ENCODE measurements at places on chromosomes 12 and 14. TPM values are rescaled to one million over a fixed set of nuclear protein-coding genes. Genes with fewer than 3 reads are reported as not detected.

The FKBP3 gene
- 121 TPM for total RNA-seq

- H3K36me3 ChIP-seq = no peaks in the 10 kb centered on the region
- H3K4me1 ChIP-seq = peaks cover 8% of the 10 kb centered on the region
- no peak overlapping the region for H3K27ac ChIP-seq
- no peak overlapping the region for H3K4me3 ChIP-seq
Observed at GRCh38 chr14:24947131-24947530, 102.8 kb downstream of the STXBP6 start.

GRCh38 chr12:47891356-47891755, 13.4 kb downstream of the VDR start:
- peaks cover 24% of the 10 kb centered on the region for H3K27me3 ChIP-seq
- no peak for DNase-seq
- H3K4me3 ChIP-seq = no peak overlapping the region
- no peaks in the 10 kb centered on the region for H3K36me3 ChIP-seq
- peaks cover 2% of the 10 kb centered on the region for H3K4me1 ChIP-seq

GRCh38 chr14:31251028-31251958, 43.7 kb upstream of the HECTD1 start:
- H3K36me3 ChIP-seq = no peaks in the 10 kb centered on the region
- no peak overlapping the region for H3K4me3 ChIP-seq
- no peaks in the 10 kb centered on the region for H3K4me1 ChIP-seq
- no peaks in the 10 kb centered on the region for H3K27me3 ChIP-seq
- DNase-seq = no peak

DNA sequence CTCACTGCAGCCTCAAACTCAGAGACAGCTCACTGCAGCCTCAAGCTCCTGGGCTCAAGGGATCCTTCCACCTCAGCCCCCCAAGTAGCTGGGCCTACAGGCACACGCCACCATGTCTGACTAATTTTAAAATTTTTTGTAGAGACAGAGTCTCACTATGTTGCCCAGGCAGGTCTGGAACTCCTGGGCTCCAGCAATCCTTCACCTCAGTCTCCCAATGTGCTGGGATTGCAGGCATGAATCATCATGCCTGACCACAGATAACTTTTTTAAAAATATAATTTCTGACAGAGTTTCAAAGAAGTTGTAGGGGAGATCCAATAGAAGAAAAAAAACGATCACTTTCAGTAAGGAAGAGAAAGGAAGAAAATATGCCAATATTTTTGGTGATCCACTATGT, 189.7 kb upstream of the CDKN3 start:
- no peaks in the 10 kb centered on the region for H3K36me3 ChIP-seq
- H3K4me3 ChIP-seq = no peak overlapping the region
- no peak overlapping the region for H3K27ac ChIP-seq
- no peaks in the 10 kb centered on the region for H3K4me1 ChIP-seq
- no peak for DNase-seq

DNA sequence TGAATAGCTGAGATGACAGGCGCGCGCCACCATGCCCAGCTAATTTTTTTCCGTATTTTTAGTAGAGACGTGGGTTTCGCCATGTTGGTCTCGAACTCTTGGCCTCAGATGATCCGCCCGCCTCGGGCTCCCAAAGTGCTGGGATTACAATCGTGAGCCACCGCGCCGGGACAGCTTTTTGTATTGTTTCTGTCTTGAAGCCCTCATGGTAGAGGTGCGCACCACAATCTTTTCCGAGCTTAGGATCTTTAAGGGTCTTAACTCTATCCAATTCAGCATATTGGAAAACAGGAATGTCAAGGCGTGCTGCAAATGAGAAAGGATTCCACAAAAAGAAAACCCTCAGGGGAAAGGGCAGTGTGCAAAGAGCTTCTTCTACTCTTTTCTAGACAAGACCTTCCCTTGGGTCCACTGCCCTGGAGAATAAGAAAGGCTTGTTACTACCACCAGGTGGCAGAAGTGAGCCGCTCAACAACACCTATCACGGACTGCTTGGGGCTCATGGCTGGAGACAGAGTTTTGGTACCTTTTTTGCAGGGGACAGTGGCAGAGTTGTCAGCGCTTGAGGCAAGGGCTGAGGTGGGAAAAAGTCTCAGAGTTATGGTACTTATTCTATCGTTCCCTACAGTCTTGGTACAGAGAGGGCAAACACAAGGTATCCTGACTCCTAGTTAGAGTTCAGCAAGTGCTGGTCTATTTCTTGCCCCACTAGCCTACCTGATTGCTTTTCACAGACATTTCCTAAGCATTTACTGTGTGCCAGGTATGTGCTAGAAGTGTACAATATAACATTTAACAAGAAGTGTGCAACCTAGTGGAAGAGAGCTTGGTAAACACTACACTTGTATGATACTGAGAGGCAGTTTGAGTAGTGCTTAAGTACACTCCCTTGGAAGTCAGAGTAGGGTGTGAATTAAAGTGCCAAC, 16.4 kb upstream of the SP7 start:
- H3K36me3 ChIP-seq = no peaks in the 10 kb centered on the region
- no peak overlapping the region for H3K27ac ChIP-seq
- H3K4me1 ChIP-seq = peaks cover 7% of the 10 kb centered on the region
- no peak overlapping the region for H3K4me3 ChIP-seq
- H3K27me3 ChIP-seq = no peaks in the 10 kb centered on the region
- DNase-seq = peak; percentile 75

The CDCA3 gene
- total RNA-seq = 36.1 TPM

DNA sequence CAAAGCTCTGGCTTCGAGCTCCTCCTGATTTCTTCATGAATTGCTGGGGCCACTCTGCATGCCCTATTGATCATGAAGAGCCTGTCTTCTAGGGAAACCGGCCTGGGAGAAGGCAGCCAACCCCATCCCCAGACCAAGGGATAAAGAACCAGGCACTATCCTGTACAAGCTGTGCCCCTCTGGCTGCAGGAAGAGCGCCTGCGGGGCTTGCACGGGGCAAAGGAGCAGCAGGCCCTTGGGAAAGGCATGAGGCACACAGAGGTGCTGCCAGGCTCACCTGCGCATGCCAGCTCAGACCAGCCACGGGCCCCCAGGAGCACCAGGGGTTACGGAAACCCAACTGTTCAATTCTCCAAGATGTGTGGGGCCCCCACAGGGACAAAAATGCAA, 2.1 kb downstream of the ITPK1 start:
- peaks cover 17% of the 10 kb centered on the region for H3K4me1 ChIP-seq
- DNase-seq = no peak
- H3K4me3 ChIP-seq = peak overlapping the region; percentile 87
- H3K36me3 ChIP-seq = no peaks in the 10 kb centered on the region
- no peak overlapping the region for H3K27ac ChIP-seq

DNA sequence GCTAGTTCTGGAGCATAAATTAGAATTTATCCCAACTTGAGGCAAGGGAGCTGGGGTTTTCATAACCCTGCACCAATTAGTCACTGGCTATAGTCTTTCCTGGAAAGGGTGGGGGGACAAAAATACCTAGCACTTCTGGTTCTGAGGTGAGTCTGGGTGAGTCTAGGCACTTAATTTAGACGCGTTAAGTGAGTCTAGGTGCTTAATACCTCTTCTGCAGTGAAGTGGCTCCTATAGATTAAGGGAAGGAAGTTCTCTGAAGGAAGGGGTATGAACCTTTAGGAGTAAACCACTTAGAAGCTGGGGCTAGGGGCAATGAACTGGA, 251.7 kb downstream of the EFCAB11 start:
- no peak for DNase-seq
- peaks cover 5% of the 10 kb centered on the region for H3K4me1 ChIP-seq
- H3K4me3 ChIP-seq = no peak overlapping the region

The GPR65 gene
- not detected for total RNA-seq

DNA sequence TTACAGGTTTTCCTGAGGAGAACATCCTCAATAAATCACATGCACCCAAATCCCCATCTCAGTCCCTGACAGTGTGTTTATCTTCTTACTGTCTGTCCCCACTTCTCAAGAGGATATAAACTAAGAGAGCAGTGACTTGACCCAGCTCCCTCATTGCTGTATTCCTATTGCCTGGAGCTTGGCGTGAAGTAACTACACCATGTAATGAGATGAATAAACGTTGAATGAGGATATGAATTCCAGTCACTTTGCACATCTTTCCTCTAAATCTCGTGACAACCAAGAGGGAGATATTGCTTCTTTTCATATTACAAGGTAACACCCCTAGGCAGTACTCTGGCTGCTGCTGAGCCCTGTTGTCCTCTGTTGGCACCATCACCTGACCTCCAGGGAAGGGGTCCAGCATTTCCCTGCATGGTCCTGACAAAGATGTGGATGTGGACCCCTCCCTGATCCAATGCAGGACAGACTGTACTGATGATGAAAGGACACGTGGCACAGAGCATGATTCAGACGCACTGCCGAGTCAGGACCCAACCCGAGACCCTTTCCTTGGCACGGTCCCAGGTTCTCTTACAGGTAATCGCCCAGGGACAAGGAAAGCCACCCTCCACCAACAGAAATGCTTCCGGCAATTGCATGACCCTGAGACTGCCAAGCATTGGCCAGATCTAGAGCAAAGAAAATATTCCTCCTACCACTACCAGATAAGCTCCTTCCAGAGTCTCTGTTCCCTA, 47.7 kb upstream of the CPM start:
- no peak overlapping the region for H3K4me3 ChIP-seq
- peaks cover 28% of the 10 kb centered on the region for H3K4me1 ChIP-seq
- no peak for DNase-seq
- no peaks in the 10 kb centered on the region for H3K27me3 ChIP-seq
- no peak overlapping the region for H3K27ac ChIP-seq

DNA sequence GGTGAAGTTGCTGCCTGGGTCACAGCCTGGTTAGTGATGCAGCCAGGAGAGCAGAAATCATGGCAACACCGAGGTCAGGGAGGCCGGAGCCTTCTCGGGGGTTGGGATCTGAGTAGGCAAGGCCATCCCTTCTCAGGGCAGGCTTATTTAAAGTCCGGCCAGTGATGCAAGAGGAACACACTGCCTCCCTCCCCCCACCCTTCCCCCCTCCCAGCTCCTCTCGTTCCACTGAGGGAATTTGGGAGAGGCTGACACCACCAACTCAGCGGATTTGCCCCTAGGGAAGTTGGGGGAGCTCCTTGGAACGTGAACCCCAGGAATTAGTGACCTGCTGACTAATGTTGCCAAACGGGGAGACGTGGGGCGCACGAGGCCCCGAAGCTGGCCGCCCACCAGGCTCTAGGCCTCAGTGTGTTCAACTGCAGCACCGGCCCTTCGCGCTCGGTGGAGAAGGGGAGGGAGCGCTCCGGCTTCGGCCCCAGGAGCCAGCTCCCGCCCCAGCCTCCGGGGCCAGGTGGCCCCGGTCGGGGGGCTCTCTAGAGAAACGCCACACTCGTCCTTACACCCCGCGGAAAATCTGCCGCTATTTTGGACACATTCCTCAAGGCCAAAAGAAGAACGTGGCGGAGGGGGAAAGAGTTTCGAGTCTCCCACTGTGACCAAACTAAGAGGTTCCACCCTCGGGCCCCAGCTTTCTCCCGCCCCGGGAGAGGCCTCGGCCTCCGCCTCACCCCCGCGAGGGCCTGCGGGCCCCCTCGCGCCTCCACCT, 1.6 kb downstream of the CTDSP2 start:
- H3K4me3 ChIP-seq = peak overlapping the region; percentile 83
- DNase-seq = peak; percentile 23
- H3K4me1 ChIP-seq = peaks cover 44% of the 10 kb centered on the region
- H3K36me3 ChIP-seq = no peaks in the 10 kb centered on the region

DNA sequence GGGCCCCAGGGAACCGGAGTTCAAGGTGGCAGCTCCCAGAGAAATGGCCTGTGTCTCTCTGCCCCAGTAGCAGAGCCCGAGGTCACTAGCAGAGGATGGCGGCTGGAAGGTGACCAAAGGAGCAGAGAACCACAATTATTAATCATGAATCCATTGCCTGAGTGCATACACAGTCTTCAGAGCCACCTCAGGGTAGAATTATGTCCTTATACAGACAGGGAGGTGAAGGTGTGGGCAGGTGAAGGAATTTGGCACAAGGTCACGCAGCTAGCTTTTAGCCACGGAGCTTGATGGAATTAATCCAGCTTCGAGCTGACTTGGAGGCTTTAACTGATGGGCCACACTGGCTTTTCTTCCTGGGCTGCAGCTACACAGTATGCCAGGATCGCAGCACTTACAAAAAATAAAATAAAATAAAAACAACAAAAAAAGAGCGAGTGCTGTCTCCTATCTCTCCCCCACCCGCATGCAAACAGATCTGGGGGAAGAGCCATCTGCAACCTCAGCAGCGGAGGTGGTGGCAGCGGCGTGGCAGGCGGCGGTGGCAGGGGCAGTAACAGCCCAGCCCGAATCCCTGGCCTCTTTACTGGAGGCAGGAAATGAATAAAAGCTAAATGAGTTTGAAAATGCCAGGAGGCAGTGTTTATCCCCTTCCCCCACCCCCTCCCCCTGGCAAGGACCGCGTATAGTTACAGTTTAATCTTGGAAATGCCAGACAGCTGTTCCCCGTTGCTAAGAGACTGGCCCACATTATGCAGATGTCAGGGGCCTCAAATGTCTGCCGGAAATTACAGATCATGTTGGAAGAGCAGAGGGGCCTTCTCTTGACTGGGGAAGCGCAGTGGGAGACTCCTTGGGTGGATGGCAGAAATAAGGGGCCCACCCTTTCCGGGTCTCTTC, 93.5 kb downstream of the LRRC74A start:
- H3K4me1 ChIP-seq = peaks cover 59% of the 10 kb centered on the region
- H3K36me3 ChIP-seq = no peaks in the 10 kb centered on the region
- no peaks in the 10 kb centered on the region for H3K27me3 ChIP-seq

DNA sequence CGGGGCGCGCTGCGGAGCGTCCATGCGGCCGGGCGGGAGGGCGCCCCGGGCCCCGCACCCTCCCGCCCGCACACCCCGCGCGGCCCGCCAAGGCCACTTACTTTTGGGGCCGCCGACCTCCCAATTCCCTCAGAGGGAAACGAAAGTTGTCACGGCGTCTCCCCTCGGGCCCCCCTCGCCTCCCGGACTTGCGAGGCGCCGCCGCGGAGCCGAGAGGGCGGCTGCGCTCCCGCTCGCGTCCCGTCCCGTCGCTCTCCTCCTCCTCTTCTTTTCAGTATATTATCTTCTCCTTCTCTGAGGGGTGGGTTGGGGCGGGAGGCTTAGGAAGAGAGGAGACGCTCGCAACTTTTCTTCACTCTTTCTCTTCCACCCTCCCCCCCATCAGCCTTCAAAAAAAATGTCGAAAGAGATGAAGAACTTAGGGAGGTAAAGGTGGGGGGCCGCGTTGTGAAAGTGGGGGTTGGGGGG, 613 bp downstream of the DUSP16 start:
- peak; percentile 22 for DNase-seq
- peak overlapping the region; percentile 99 for H3K27ac ChIP-seq
- peaks cover 30% of the 10 kb centered on the region for H3K4me1 ChIP-seq
- peaks cover 14% of the 10 kb centered on the region for H3K36me3 ChIP-seq

Measured in progenitor cell of endocrine pancreas (in vitro differentiated cells).